Omental fat pad (tissue), 4 donors: ENCODE measurements at places on chromosomes 11 and 22. TPM values are rescaled to one million over a fixed set of nuclear protein-coding genes. Genes with fewer than 3 reads are reported as not detected.

CLTCL1 gene
- 6.0 TPM for total RNA-seq

RIBC2 gene
- total RNA-seq: 0.56 TPM

FOXRED2 gene
- total RNA-seq: 5.3 TPM

SCN3B gene
- total RNA-seq: 2.6 TPM

FBXO3 gene
- 28.0 TPM for total RNA-seq

SLC5A12 gene
- not detected for total RNA-seq

SNU13 gene
- total RNA-seq: 169 TPM

HOATZ gene
- total RNA-seq: not detected

SLC7A4 gene
- 2.2 TPM for total RNA-seq

KCTD14 gene
- total RNA-seq: 8.3 TPM

CYB5R2 gene
- total RNA-seq: 6.8 TPM

NUDT8 gene
- 5.5 TPM for total RNA-seq

HSPB2 gene
- total RNA-seq: 3.1 TPM

LSP1 gene
- total RNA-seq: 31.6 TPM

SMTNL1 gene
- total RNA-seq: not detected

SAA2 gene
- 157 TPM for total RNA-seq

TPBGL gene
- total RNA-seq: 0.19 TPM

APOA4 gene
- total RNA-seq: not detected

PTS gene
- 38.0 TPM for total RNA-seq

DEFB131B gene
- total RNA-seq: not detected

TEX12 gene
- not detected for total RNA-seq

SAA4 gene
- total RNA-seq: not detected

APBB1 gene
- total RNA-seq: 29.3 TPM

DDX25 gene
- 0.60 TPM for total RNA-seq

UCP3 gene
- 0.84 TPM for total RNA-seq

MS4A6A gene
- 216 TPM for total RNA-seq

CHRM1 gene
- not detected for total RNA-seq

APOBEC3B gene
- not detected for total RNA-seq

MPZL3 gene
- 2.4 TPM for total RNA-seq

PRR33 gene
- total RNA-seq: not detected

TCN1 gene
- total RNA-seq: not detected

MUC5AC gene
- not detected for total RNA-seq

ROBO3 gene
- total RNA-seq: 30.4 TPM

INS gene
- total RNA-seq: not detected

GNB1L gene
- total RNA-seq: 7.1 TPM

NAT10 gene
- total RNA-seq: 27.4 TPM

NAV2 gene
- 41.6 TPM for total RNA-seq

DEUP1 gene
- not detected for total RNA-seq

CD3D gene
- 1.7 TPM for total RNA-seq

PANX3 gene
- total RNA-seq: not detected

ZNF280B gene
- total RNA-seq: 0.32 TPM

TNNT3 gene
- total RNA-seq: 13.1 TPM

FAM83F gene
- 0.50 TPM for total RNA-seq

KRTAP5-8 gene
- total RNA-seq: not detected

SLC25A18 gene
- 20.9 TPM for total RNA-seq

MS4A18 gene
- total RNA-seq: not detected
